ENCODE measurements at places on chromosomes 4 and X. TPM values are rescaled to one million over a fixed set of nuclear protein-coding genes. Genes with fewer than 3 reads are reported as not detected.

Gene SLC49A3
- 0.38 TPM for polyA plus RNA-seq

DNA sequence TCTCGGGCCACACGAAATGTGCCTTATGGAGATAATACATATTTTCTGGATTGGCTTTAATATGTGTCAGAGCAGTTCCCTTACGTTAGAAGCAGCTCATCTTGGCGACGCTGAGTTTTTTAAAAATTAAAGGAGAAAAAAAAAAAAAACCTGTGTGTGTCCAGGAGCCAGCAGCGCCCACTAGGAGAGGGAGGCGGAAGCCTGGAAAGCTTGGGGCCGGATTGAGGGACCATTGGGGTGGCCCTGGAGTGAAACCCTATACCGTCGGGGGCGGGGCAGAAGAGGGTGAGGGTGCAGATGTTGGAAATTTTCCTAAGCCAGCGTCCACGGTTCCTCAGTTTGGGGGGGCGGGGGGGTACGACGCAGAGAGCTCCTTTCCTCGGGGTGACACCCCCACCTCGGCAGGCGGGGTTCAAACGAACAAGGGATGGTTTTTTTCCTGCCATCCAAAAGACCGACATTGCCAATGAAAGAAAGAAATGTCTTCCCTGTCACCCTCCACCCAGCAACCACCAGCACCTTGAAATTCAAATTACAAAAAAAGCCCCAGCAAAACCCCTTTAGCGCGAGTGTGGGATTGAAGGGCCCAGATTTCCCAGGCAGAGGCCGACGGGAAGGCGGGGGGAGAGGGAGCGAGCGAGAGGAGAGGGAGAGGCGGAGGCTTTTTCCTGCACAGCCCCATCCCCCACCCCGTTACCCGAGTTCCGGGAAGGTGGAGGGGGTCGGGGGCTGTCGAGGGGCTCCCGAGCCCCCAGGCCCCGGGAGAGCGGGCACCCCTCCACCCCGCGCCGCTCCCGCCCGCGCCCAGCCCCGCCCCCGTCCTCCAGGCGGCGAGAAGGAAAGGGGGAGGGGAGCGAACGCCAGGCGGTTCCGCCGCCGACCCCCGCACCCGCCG is 859 bp downstream of the SMARCA1 start:
- DNase-seq: peak; percentile 8

Gene MAGEA10
- polyA plus RNA-seq: not detected

Gene SPANXB1
- not detected for polyA plus RNA-seq

Gene GSX2
- polyA plus RNA-seq: not detected

Gene ERCC6L
- polyA plus RNA-seq: 0.51 TPM

Gene TMEM144
- polyA plus RNA-seq: not detected

GRCh38 chr4:68655764-68656444 is 14.5 kb downstream of the UGT2B15 start:
- DNase-seq: no peak

DNA sequence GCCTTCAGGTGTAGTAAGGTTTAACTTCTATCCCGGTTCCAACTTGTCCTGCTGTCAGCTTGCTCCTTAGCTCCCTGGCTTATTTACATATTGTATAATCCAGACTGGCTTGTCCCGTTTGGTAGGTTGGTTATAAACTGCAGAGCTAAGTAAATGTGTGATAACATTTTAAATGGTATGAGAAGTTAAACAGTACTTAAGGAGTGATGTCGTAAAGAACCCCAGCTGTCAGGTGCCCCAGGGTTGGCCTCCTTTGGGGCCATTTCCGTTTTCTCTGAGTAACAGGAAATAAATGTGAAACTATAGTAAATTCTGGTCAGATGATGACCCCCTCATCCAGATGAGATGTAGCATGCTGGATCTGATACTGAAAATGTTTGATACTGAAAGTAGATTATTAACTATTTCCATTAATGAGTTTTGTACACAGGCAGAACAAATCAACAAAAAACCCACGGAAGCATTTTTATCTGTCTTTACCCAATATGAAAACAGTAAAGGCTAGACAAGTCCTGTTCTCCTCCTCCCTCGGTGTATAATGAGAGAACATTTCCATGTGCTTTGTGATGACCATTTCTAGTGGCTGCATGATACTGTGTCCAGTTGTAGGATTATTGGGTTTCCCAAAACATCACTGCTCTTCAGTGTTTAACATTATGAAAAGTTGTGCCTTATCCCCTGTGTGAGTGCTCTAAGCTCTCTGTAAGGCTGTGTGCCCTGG is 22.4 kb downstream of the GAB1 start:
- no peak for DNase-seq

DNA sequence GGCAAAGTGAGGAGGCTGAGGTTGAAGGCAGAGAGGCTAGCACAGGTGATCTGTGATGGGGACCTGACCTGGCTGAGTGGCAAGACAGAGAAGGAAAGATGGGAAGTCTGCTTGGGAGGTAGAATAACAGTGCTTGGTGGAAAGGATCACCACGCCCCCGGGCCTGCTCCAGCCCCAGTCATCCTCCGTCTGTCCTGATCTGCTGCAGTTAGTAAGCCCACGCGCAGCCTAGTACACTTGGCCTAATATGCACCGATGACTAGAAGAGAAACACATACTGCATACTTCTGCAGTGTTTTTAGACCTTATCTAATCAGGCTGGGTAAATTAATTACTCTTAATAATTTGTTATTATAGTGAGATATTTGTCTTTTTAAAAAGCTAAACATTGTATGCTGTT is 103.7 kb upstream of the KLF3 start:
- DNase-seq: no peak

Data from naive thymus-derived CD8-positive, alpha-beta T cell (primary cell).